ENCODE measurements at places on chromosomes 3 and 15. TPM values are rescaled to one million over a fixed set of nuclear protein-coding genes. Genes with fewer than 3 reads are reported as not detected.

CELSR3 gene
- total RNA-seq, result 7.2 TPM

PRR20G gene
- not detected for total RNA-seq

DNA sequence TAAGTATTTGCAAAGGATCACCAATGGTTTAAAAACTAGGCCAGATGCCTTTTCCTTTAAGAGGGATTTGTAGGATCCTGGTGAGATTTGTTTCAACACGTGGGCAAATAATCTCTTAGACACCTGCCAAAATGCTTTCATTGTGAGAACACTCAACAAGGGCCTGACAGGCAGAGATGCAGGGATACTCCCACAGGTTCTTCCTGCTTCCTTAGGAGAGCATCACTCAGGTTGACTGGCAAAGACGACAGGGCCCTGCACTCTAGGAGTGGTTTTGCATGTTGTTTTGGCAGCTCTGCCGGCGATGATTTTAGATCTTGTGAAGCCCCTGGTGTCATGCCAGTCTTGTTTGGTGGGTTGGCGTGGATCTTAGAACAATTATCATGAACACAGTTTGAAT lies 184.5 kb downstream of the NR1D2 start:
- H3K27me3 ChIP-seq, result no peaks in the 10 kb centered on the region
- no peak overlapping the region for H3K27ac ChIP-seq
- no peaks in the 10 kb centered on the region for H3K36me3 ChIP-seq
- DNase-seq, result no peak

CCDC50 gene
- 17.0 TPM for total RNA-seq

CXCR6 gene
- 58.8 TPM for total RNA-seq

SCAMP5 gene
- 0.60 TPM for total RNA-seq

- H3K4me3 ChIP-seq, result no peak overlapping the region
Measured at GRCh38 chr3:126211569-126211968, 31.2 kb upstream of the ALDH1L1 start.

- H3K36me3 ChIP-seq, result peaks cover 11% of the 10 kb centered on the region
- H3K27me3 ChIP-seq, result peaks cover 13% of the 10 kb centered on the region
- peak overlapping the region; percentile 94 for H3K27ac ChIP-seq
- peak overlapping the region; percentile 84 for H3K4me3 ChIP-seq
- DNase-seq, result no peak
- peaks cover 40% of the 10 kb centered on the region for H3K4me1 ChIP-seq
Measured at GRCh38 chr15:62059108-62059815, 985 bp downstream of the VPS13C start.

- no peaks in the 10 kb centered on the region for H3K27me3 ChIP-seq
- no peak overlapping the region for H3K27ac ChIP-seq
- H3K4me1 ChIP-seq, result peaks cover 39% of the 10 kb centered on the region
- no peak overlapping the region for H3K4me3 ChIP-seq
Measured at GRCh38 chr3:184339001-184339400, 1.6 kb downstream of the FAM131A start.

- no peaks in the 10 kb centered on the region for H3K27me3 ChIP-seq
- H3K4me3 ChIP-seq, result no peak overlapping the region
- DNase-seq, result peak; percentile 69
- H3K27ac ChIP-seq, result no peak overlapping the region
- H3K36me3 ChIP-seq, result no peaks in the 10 kb centered on the region
Measured at GRCh38 chr3:39189959-39190269, 2.5 kb downstream of the XIRP1 start.

GRCh38 chr15:64597477-64597822 lies 137.1 kb downstream of the ZNF609 start:
- H3K4me3 ChIP-seq, result peak overlapping the region; percentile 72
- no peaks in the 10 kb centered on the region for H3K27me3 ChIP-seq
- peaks cover 7% of the 10 kb centered on the region for H3K36me3 ChIP-seq

DNA sequence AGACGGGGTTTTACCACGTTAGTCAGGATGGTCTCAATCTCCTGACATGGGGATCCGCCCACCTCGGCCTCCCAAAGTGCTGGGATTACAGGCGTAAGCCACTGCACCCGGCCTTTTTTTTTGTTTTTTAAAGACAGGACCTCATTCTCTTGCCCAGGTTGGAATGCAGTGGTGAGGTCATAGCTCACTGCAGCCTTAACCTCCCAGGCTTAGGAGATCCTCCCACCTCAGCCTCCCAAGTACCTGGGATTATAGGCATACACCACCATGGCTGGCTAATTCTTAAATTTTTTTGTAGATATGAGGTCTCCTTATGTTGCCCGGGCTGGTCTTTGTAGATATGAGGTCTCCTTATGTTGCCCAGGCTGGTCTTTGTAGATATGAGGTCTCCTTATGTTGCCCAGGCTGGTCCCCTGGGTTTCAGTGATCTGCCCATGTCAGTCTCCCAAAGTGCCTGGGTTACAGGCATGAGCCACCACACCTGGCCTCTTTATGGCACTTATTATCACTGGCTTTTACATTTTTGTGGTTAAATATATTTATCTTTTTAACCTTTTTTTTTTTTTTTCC lies 82.3 kb upstream of the RNU6-1 start:
- H3K4me1 ChIP-seq, result no peaks in the 10 kb centered on the region
- no peak overlapping the region for H3K27ac ChIP-seq
- no peak for DNase-seq
- no peak overlapping the region for H3K4me3 ChIP-seq

DNA sequence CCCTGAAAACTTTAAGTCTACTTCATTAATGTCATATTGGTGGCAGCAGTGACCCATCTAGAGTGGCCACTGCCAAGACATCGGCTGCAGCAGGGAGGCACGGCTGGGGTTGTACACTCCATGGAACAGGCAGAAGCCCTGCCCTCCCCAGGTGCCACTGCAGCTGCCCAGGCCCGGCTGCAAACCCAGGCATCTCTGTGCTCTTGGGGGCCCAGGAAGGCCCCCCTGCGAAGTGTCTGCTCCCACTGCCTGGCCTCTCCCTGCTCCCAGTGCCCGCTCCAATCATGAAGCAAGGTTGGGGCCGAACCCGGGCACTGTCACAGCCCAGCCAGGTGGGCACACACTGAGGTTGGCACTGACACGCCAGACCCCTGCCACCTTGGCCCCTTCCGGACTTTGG lies 12.1 kb upstream of the RPL14 start:
- no peaks in the 10 kb centered on the region for H3K4me1 ChIP-seq
- no peaks in the 10 kb centered on the region for H3K36me3 ChIP-seq

DNA sequence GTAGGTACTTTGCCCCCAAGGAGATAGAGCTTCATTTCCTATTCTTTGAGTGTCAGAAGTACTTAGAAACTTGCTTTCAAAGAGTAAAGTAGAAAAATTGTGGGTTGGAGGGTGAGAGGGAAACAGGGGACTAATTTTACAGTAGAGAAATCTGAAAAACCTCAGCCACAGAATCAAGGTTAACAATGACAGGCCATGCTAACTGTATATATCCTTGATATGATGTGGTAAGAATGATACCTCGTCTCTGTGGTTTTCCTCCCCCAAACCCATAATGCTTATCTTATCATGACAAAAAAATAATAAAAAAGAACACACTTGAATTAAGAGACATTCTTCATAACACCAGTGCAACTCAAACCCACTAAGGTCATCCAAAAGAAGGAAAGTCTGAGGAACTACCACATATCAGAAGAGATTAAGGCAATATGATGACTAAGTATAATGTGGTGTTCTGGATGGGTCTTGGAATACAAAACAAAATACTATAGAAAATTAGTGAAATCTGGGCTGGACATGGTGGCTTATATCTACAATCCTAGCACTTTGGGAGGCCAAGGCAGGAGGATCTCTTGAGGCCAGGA lies 360.4 kb downstream of the ULK4 start:
- H3K4me3 ChIP-seq, result no peak overlapping the region
- no peak for DNase-seq
- no peaks in the 10 kb centered on the region for H3K36me3 ChIP-seq
- H3K4me1 ChIP-seq, result peaks cover 1% of the 10 kb centered on the region

GRCh38 chr3:54955941-54956340 lies 28.1 kb upstream of the LRTM1 start:
- no peak overlapping the region for H3K27ac ChIP-seq
- H3K27me3 ChIP-seq, result no peaks in the 10 kb centered on the region
- no peak overlapping the region for H3K4me3 ChIP-seq
- no peaks in the 10 kb centered on the region for H3K4me1 ChIP-seq

DNA sequence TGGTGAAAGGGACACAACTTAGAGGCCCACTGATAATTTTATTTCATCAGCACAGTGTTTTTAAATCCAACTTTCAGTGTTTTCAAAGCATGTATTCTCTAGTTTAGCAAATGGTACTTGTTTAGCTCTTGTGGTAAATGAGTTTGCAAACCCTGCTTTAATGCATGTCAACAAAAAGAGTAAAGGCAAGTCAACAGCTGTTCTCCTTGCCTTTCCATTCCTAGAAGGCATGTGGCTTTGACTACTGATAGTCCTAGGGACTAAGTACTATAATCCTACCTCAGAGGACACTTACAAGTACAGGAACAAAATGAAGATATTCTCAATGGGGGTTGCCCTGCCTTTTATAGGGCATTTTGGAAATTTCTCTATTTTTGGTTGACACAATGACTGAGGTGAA lies 13.1 kb downstream of the NPTN start:
- no peaks in the 10 kb centered on the region for H3K27me3 ChIP-seq
- no peak for DNase-seq
- H3K4me3 ChIP-seq, result no peak overlapping the region
- H3K4me1 ChIP-seq, result peaks cover 19% of the 10 kb centered on the region

- H3K27ac ChIP-seq, result no peak overlapping the region
- DNase-seq, result no peak
- no peak overlapping the region for H3K4me3 ChIP-seq
Measured at GRCh38 chr15:101266787-101267186, 10.5 kb downstream of the SELENOS start.

DNA sequence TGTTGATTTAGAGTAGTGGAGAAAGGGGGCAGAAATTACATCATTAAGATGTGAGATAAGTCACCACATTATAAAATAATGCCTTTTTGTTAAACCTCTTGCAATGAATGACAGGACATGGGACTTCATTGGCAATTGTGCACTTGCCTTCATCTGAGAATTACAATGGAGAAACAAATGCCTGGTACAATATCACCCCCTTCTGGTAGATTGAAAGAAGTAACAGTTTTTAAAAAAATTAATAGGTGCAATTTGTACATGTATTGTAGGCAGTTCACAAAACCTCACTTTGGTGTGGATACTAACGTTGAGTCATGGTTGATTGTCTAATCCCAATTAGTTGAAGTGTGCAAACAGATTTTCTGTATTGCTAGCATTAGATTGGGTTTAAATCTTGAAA lies 4.6 kb upstream of the P2RY14 start:
- H3K4me1 ChIP-seq, result peaks cover 45% of the 10 kb centered on the region
- no peaks in the 10 kb centered on the region for H3K36me3 ChIP-seq
- DNase-seq, result no peak
- peak overlapping the region; percentile 60 for H3K27ac ChIP-seq
- H3K4me3 ChIP-seq, result no peak overlapping the region

MAGEL2 gene
- total RNA-seq, result not detected

GRCh38 chr15:91304786-91305185 lies 204.7 kb downstream of the SV2B start:
- no peak for DNase-seq
- H3K4me3 ChIP-seq, result no peak overlapping the region
- peaks cover 27% of the 10 kb centered on the region for H3K4me1 ChIP-seq
- no peak overlapping the region for H3K27ac ChIP-seq
- no peaks in the 10 kb centered on the region for H3K36me3 ChIP-seq

PLAAT1 gene
- not detected for total RNA-seq

GRCh38 chr3:152384412-152384811 lies 115.7 kb downstream of the MBNL1 start:
- DNase-seq, result no peak
- no peaks in the 10 kb centered on the region for H3K27me3 ChIP-seq
- H3K27ac ChIP-seq, result no peak overlapping the region
- H3K4me1 ChIP-seq, result peaks cover 47% of the 10 kb centered on the region
- H3K36me3 ChIP-seq, result peaks cover 29% of the 10 kb centered on the region

IL5RA gene
- not detected for total RNA-seq

DNA sequence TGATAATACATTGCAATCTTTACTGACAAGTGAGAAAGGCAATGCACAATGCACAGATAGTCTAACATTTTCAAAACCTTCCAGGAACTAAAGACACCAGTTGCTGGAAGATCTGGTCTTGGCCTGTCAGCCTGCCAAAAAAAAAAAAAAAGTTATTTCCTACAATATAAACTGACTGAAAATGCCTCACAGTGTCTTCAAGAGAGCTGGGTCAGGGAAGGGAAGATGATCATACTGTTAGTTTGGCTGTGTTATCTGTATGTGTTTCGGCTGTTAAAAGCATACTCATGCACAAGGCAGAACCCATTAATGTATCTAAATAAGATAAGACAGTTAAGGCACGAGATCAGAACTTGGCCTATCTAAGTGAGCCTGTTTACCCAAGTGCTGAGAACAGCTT lies 673.4 kb downstream of the MECOM start:
- no peaks in the 10 kb centered on the region for H3K4me1 ChIP-seq
- H3K4me3 ChIP-seq, result no peak overlapping the region
- H3K36me3 ChIP-seq, result no peaks in the 10 kb centered on the region
- H3K27me3 ChIP-seq, result no peaks in the 10 kb centered on the region

- no peaks in the 10 kb centered on the region for H3K4me1 ChIP-seq
- DNase-seq, result no peak
- H3K4me3 ChIP-seq, result no peak overlapping the region
- H3K27ac ChIP-seq, result no peak overlapping the region
- no peaks in the 10 kb centered on the region for H3K27me3 ChIP-seq
- no peaks in the 10 kb centered on the region for H3K36me3 ChIP-seq
Measured at GRCh38 chr3:161093895-161094294, 11.3 kb downstream of the B3GALNT1 start.

GRCh38 chr15:48481802-48482201 lies 150.6 kb downstream of the DUT start:
- H3K4me1 ChIP-seq, result peaks cover 8% of the 10 kb centered on the region
- H3K4me3 ChIP-seq, result no peak overlapping the region
- peaks cover 7% of the 10 kb centered on the region for H3K27me3 ChIP-seq
- H3K36me3 ChIP-seq, result no peaks in the 10 kb centered on the region
- no peak for DNase-seq

CYP1A2 gene
- total RNA-seq, result not detected

STAB1 gene
- total RNA-seq, result not detected

- H3K27ac ChIP-seq, result no peak overlapping the region
- no peaks in the 10 kb centered on the region for H3K4me1 ChIP-seq
- H3K36me3 ChIP-seq, result no peaks in the 10 kb centered on the region
- no peak overlapping the region for H3K4me3 ChIP-seq
- DNase-seq, result no peak
Measured at GRCh38 chr15:67458331-67459029, 62.5 kb upstream of the C15orf61 start.

GRCh38 chr3:57694146-57694545 lies 1.3 kb upstream of the DENND6A start:
- no peak overlapping the region for H3K27ac ChIP-seq
- H3K4me3 ChIP-seq, result no peak overlapping the region
- H3K4me1 ChIP-seq, result peaks cover 30% of the 10 kb centered on the region
- DNase-seq, result no peak
- H3K27me3 ChIP-seq, result peaks cover 2% of the 10 kb centered on the region

GRCh38 chr3:49661281-49661680 lies 12.9 kb upstream of the APEH start:
- H3K4me3 ChIP-seq, result no peak overlapping the region
- no peak overlapping the region for H3K27ac ChIP-seq
- H3K36me3 ChIP-seq, result no peaks in the 10 kb centered on the region
- no peak for DNase-seq
